ENCODE measurements at places on chromosomes 3 and 15. TPM values are rescaled to one million over a fixed set of nuclear protein-coding genes. Genes with fewer than 3 reads are reported as not detected.

CCR9 gene
- not detected for total RNA-seq

PPARG gene
- total RNA-seq, result 12.6 TPM

- no peak for DNase-seq
Observed at GRCh38 chr15:59711451-59712243, 22.5 kb upstream of the BNIP2 start.

GRCh38 chr3:55755516-55756205, 268.6 kb upstream of the WNT5A start:
- no peak for DNase-seq

DNA sequence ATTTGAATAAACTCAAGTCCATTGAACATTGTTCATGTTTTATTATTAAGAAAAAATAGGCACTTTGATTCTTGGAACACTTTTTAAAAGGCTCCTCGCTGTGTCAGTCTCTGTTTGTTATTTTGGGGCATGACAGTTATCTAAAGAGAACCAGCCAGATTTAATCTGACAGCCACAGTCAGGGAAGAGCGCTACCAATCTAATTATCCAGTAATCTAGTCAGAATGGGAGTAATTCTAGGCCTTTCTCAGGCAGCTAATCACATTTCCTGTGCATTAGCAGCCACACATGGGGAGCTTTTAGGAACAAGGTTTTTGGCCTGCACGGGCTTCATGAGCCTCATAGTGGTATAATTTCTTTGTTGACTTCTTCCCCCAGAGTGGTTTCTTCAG, 362.2 kb downstream of the RBMS3 start:
- DNase-seq, result no peak

DNA sequence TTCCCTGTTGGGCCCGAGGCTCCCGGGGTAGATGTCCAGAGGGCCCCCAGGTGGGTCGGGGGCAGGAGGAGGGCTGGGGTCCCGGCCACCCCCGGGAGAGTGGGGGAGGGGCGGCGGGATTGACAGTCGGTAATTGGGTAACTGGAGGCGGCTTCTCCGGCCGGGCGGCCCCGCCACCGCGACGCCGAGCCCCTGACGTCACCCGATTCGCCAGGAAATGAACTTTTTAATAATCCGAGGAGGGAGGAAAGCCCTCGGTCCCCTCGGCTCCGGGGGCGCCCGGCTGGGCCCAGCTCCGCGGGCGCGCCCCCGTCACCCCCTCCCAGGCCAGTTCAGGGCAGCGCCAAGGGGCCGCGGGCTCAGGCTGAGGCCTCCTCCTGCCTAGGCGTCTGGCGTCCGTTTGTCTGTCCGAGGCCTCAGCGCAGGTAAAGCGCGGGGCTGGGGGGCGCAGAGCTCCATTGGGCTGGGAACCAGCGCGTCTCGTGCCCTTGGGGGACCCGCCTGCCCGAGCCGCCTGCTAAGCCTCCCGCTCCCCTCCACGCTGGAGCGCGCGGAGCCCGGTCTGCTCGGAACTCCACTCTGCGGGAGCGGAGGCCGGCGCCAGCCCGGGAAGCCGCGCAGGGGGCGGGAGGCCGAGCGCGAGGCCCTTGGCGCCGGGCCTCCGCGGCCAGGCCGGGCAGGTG, 3.9 kb downstream of the GATA2 start:
- DNase-seq, result no peak

All from MG63 (cell line).